ENCODE measurements at places on chromosomes 6 and 20.

DNA sequence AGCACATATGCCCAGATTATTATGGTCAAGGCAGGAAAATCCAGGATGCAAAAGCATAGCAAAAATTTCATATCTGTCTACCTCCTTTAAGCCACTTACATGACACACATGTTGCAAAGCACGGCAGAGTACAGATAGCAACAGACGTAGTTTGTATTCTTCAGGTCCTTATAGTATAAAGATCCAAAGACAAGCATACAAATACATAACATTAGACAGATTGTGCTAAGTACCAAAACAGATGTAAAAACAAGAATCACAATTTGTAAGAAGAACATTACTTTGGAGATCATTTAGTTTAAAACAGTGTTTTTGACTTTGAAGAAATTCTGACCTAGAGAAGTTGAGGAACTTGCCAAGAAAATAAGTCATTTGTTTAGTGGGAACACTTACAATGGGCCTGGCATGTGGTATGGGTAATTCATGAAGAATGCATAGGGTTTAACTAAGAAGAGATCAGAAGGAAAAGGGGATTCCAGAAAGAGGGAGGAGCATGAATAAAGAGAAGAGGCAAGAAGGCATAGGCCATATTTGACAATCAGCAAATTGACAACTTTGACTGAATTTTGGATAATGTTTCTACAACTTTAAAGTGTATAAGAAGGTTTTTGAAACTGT lies 30.6 kb upstream of the LMBRD1 start:
- DNase-seq, result no peak

GRCh38 chr6:33651403-33651802 lies 30.3 kb downstream of the ITPR3 start:
- no peak for DNase-seq

GRCh38 chr20:53011640-53012039 lies 39.5 kb downstream of the TSHZ2 start:
- DNase-seq, result no peak

DNA sequence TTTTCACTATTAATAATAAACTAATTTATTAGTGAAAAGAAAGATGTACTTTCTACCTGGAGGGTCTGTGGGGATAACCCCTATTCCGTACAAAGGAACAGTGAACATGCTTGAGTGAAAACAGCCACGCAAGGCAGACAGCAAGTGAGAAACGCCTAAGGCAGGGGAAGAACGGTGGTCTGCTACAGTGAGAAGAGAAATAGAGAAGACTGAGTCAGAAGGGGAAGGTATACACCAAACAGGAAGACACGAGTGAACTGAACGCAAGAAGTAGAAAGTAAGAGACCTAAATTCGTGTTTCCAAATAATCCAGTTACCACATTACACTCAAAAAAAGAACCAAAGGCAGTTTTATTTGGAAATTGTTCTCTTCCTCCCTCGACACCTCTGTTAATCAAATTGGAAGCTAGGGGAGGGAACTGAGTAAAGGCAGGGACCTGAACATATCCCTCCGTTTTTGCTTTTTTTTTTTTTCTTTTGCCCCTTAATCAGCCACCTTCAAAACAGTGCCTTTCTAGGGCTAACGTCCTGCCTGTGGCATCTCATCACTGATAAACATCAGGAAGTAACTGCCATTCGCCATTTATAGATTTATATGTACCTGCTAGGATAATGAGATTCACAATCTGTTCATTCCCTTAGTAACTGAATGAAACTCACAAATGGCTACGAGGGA lies 48.9 kb downstream of the ATXN1 start:
- no peak for DNase-seq

GRCh38 chr6:157267654-157268053 lies 55.7 kb downstream of the TMEM242 start:
- no peak for DNase-seq

GRCh38 chr20:2693286-2694007 lies 867 bp downstream of the EBF4 start:
- DNase-seq, result peak; percentile 93

DNA sequence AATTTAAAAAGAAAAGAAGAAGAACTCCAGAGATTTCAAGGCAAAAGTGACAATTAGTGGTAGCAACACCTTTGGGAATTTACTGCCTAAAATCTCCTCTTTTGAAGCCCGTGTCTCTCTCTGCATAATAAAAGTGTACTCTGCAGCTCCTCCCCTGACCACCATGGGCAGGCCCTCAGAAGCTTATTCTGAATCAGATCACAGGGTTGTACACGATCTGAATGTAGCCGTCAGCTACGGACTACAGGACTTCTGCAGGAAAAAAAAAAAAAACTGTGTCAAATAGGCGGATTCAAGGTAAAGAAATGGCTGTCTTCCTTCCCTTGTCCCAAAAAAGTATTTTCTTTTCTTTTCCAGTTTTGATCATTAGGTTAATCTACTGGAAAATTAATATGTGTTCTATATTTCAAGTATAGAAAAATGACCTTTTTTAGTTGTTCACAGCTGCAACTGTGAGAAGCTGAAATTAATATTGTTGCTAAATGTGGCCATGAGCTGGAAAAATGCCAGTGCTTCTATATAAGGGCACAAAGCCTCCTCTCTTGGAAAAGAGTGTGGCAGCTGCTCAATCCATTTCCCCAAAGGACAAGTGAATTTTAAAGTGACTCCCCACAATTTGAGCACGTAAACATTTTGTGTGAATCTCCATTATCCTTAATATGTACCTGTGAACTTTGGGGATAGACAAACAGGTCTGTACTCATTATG lies 397.4 kb downstream of the C6orf118 start:
- no peak for DNase-seq

GRCh38 chr20:21396599-21397340 lies 556 bp downstream of the NKX2-4 start:
- DNase-seq, result peak; percentile 70

DNA sequence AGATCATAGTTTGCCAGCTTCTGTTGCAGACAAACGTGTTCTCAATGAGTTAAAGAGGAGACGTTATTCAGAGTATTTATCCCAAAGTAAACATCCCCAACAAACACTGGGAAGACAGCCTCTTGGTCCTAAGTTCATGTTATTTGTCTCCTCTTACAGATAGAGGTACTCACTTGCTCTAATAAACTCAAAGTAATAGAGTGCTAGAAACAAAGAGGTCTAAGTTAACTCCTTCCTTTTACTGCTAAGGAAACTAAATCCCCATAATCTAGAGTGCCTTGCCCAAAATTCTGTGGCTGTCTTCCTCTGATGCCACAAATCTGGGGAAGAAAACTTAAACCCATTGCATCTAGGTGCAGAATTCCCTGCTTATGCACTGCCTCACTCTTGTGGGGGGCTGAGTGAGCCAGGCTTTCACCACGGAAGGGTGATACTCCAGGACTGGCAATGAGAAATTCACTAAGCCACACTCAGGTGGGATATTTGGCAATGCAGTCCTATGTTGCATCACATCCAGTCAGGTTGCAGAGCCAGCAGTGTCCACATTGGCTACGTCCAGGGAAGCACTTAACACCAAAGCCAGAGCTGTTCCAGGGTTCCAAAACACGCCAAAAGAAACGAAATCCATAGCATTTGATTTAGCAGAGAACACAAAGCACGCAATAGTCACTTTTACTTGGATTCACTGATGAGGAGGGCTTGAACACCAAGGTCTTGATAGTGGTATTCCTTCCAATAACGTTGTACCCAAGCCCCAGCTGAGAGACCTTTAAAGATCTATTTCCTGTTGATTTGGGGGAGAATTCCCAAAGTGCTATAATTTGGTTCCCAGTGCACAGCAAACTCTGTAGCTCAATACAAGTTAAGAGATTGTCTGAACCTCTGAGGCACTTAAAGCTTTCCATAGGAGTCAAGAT lies 81.0 kb upstream of the FOXQ1 start:
- no peak for DNase-seq

- no peak for DNase-seq
These were observed 26.3 kb downstream of the SAMHD1 start for GRCh38 chr20:36925234-36925633.

DNA sequence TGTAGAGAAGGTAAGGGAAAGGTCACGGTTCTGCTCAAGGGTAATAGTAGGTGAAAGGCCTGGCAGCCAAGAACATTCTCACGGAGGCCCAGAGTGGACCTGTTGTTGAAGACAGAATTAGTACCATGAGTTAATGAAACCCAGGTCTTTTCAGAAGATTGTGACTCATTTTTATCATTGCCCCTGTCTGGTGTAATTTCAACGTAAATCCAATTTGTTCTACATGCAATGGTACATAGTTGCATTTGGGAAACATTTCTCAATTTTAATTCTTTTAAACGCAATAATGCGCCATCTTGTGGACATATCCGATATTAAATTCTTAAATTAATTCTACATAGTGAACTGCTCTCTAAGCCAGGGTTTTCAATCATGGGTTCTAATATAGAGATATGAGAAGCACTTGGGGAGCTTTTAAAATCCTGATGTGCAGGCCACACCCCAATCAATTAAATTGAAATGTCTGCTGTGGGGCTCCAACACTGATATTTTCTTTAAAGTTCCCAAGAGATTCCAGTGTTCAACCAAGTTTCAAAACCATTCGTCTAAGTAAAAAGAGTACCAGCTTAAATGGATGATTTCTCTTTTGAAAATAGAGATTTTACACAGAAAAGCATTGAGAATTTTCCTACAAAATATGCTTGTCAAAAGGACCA lies 257.4 kb downstream of the PLCB1 start:
- DNase-seq, result peak; percentile 16

- no peak for DNase-seq
These were observed 448.0 kb downstream of the TENT5A start for GRCh38 chr6:81304466-81304865.

GRCh38 chr6:131124336-131125071 lies 10.8 kb upstream of the AKAP7 start:
- DNase-seq, result no peak

GRCh38 chr20:33659341-33660034 lies 2.6 kb upstream of the C20orf144 start:
- peak; percentile 48 for DNase-seq

DNA sequence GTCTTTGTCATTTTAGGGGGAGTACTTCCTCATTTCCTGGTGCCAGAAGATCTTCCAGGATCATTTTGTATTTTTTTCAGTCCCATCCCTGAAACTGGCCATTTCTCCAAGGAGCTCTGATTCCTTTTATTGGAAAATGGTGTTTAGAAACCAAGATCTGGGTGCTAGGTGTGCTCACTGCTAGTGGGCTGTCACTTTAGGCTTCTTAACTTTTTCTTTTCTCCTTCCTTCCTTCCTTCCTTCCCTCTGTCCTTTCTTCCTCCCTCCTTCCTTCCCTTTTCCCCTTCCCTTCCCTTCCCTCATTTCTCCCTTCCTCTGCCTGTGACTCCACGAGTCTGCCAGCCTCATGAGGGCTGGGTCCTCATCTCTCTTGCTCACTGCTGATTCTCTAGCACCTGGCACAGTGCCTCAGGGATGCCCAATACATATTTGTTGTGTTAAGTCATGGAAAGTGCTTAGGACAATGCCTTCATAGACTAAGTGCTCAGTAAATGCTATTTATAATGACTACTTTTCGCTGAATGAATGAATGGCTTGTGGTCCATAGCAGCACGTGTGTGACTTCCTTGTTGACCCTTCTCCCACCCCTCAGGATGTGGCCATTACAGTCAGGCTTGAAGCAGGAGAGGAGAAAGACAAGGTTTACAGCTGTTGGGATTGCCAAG lies 36.9 kb downstream of the APCDD1L start:
- no peak for DNase-seq

GRCh38 chr6:115643762-115644161 lies 416.9 kb downstream of the FRK start:
- DNase-seq, result no peak

- DNase-seq, result no peak
These were observed 5.4 kb downstream of the SPAG4 start for GRCh38 chr20:35620818-35621559.

GRCh38 chr20:33812908-33813462 lies 1.8 kb downstream of the CHMP4B start:
- DNase-seq, result peak; percentile 54

DNA sequence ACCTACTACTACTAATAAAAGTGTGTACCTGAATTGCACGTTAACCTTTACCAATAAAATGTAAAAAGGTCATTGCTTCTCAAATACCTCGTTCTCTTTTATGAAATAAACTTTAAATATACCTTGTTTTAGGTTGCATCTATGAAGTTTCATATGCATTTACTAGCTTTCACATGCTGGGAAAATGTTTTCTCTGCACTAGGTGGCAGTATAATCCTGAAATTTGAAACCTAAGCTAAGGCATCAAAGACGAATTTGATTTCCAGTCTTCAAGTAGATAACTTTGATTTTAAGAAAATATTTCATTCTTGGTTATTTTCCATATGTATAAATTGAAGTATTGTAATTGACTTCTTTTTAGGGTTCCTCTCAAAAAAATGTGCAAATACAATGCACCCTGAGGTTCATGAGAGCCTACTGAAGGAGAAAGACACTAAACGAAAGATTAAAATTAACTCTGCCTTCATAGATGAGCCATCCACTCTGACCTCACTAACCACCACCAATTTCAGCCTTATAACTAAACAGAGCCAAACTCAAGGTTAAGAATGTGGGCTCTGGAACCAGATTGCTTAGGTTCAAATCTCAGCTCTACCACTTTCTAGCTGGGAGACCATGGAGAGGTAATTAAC lies 7.3 kb upstream of the COL9A1 start:
- DNase-seq, result peak; percentile 13

DNA sequence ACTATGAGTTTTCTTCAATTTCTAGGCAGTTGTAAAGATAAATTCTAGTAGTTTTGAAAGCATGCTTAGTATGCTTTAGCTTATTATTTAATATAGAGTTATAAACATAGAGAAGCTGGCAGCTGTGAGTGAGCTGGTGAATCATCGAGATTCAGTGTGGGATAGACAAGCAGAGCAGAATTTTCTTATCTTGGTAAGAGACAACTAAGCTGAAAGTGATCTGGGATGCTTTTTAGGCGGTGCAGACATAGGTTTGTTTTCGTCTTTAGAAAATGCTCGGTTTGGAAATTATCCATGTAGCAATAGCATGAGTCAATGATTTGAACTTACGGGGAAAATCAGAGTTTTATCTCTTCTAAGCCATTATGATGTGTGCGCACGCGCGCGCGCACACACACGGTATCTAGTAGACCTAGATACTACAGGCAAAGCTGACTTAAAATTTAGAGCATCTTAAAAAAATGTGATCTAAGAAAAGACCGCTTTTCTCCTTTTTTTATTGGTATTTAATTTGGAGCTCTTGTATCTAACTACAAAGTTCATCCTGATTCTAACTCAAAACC lies 128.3 kb upstream of the MAP3K7 start:
- no peak for DNase-seq

GRCh38 chr6:82567621-82568020 lies 204.0 kb downstream of the TPBG start:
- no peak for DNase-seq

DNA sequence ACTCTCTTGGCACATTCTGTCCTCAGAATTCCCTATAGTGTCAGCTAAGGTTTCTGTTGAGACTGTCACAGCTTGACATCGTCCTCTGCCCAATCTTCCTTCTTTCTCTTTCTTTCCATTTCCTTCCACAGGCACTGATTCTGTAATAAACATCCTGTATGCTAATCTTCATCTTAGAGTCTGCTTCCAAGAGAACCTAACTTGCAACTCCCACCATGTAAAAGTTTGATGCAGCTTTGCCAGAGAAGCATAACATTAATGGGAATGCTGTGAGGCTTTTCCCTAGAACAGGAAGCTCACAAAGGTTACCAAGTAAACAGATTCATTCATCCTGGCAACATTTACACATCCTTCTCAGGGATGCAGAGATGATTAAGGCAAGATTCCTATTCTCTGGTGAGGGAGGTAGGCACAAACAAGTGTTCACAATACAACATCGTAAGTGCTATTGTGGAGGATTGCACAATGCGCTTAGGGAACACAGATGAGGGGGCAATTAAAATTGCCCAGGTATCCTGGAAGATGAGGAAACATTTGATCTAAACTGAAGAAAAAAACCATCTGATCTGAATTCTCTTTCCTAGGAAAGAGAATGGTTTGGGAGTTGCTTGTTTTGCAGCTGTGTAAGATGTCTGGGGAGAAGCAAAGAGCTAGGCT lies 74.7 kb downstream of the GRM1 start:
- DNase-seq, result no peak

All from H7 (cell line).